ENCODE measurements at places on chromosomes 5 and 9. TPM values are rescaled to one million over a fixed set of nuclear protein-coding genes. Genes with fewer than 3 reads are reported as not detected.

Gene C9orf152
- under 0.01 TPM for total RNA-seq

Gene CDX1
- total RNA-seq: 0.12 TPM

Gene KIF12
- total RNA-seq: not detected

Gene CTXN3
- total RNA-seq: not detected

Gene PFN3
- not detected for total RNA-seq

Gene EGR1
- total RNA-seq: 3.6 TPM

Gene SH3TC2
- total RNA-seq: 4.8 TPM

Gene MCTP1
- total RNA-seq: 36.5 TPM

Gene CXCL14
- 0.22 TPM for total RNA-seq

Gene NUTM2G
- total RNA-seq: not detected

Gene INSL4
- not detected for total RNA-seq

Gene EPB41L4B
- total RNA-seq: 0.12 TPM

Gene SLC6A7
- not detected for total RNA-seq

Gene PALM2AKAP2
- total RNA-seq: 20.4 TPM

Gene SPINK13
- 0.37 TPM for total RNA-seq

Gene PCDHB11
- under 0.01 TPM for total RNA-seq

Gene IL4
- total RNA-seq: not detected

Gene SPINK5
- total RNA-seq: not detected

Gene ROPN1L
- 0.37 TPM for total RNA-seq

Gene LURAP1L
- total RNA-seq: 24.5 TPM

Gene RETREG1
- 6.6 TPM for total RNA-seq

Gene CCNJL
- 0.12 TPM for total RNA-seq

Gene GADD45G
- 0.66 TPM for total RNA-seq

Gene PPP3R2
- total RNA-seq: not detected

Gene MYMK
- total RNA-seq: not detected

Gene TMED9
- total RNA-seq: 238 TPM

Gene TLE1
- total RNA-seq: 43.7 TPM

Gene SPACA9
- 2.1 TPM for total RNA-seq

Gene RASA1
- total RNA-seq: 60.6 TPM

Gene SLC6A3
- total RNA-seq: not detected

Gene OBP2B
- total RNA-seq: not detected

Gene KIAA0825
- 3.6 TPM for total RNA-seq

Gene IFNA2
- not detected for total RNA-seq

Gene CNTNAP3B
- 14.5 TPM for total RNA-seq

Gene LTC4S
- 0.33 TPM for total RNA-seq

Gene GLRA1
- total RNA-seq: not detected

Gene PCDHA1
- total RNA-seq: under 0.01 TPM

Gene ARSI
- 18.1 TPM for total RNA-seq

Gene CAMK2A
- total RNA-seq: 1.8 TPM

Gene SSNA1
- 60.9 TPM for total RNA-seq

Gene ANKRD34B
- total RNA-seq: not detected

Gene GRM6
- not detected for total RNA-seq

Gene CD72
- total RNA-seq: 0.87 TPM

Gene NAIP
- total RNA-seq: 4.1 TPM

Gene PRRX2
- total RNA-seq: 2.0 TPM

Gene CDK5RAP2
- 35.2 TPM for total RNA-seq

Gene NIM1K
- 1.2 TPM for total RNA-seq

Gene ADAMTS19
- 1.2 TPM for total RNA-seq

Measured in uterine smooth muscle cell (primary cell).